Spleen (tissue), 13 donors: ENCODE measurements at places on chromosomes 4 and X. TPM values are rescaled to one million over a fixed set of nuclear protein-coding genes. Genes with fewer than 3 reads are reported as not detected.

GRCh38 chrX:28590396-28590795 is 3.1 kb downstream of the IL1RAPL1 start:
- no peaks in the 10 kb centered on the region for H3K36me3 ChIP-seq
- no peak overlapping the region for H3K27ac ChIP-seq
- DNase-seq, result no peak
- no peaks in the 10 kb centered on the region for H3K27me3 ChIP-seq
- no peaks in the 10 kb centered on the region for H3K4me1 ChIP-seq

- H3K36me3 ChIP-seq, result no peaks in the 10 kb centered on the region
- DNase-seq, result no peak
- H3K4me3 ChIP-seq, result no peak overlapping the region
Measured at GRCh38 chrX:40440866-40441265, 139.9 kb upstream of the ATP6AP2 start.

DNA sequence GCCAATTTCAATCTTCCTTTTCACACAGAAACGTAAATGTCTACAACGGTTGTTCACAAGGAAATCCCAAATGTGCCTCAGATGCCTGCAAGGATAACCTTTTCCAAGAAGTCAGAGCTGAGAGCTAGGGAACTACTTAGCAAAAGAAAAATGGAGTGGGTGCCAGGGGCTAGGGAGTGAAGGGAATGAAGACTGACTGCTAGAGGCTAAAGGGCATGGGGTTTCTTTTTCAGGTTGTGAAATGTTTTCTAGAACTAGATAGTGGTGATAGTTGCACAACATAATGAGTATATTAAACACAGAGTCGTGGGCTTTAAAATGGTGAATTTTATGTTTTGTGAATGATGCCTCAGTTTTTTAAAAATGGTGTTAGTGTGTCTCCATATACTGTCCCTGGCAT is 53.4 kb downstream of the CD99L2 start:
- H3K4me1 ChIP-seq, result peaks cover 11% of the 10 kb centered on the region
- no peak overlapping the region for H3K4me3 ChIP-seq
- H3K27ac ChIP-seq, result no peak overlapping the region
- H3K27me3 ChIP-seq, result no peaks in the 10 kb centered on the region

DNA sequence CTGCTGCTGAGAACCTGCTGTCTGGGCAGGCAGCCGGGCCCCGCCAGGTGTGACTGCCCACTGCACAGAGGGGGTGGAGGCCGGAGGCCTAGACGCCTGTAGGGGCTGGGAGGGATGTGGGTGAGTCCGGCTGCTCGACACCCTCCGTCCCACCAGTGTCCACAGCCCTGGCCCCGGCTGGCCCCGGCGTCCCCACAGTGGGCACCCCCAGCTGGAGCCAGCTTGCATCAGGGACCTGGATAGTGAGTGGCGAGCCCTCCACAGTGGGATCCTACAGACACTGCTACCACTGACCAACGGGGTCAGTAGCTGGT is 34.7 kb upstream of the SPON2 start:
- H3K27ac ChIP-seq, result no peak overlapping the region
- H3K4me3 ChIP-seq, result no peak overlapping the region
- peaks cover 27% of the 10 kb centered on the region for H3K4me1 ChIP-seq
- H3K27me3 ChIP-seq, result no peaks in the 10 kb centered on the region
- H3K36me3 ChIP-seq, result peaks cover 16% of the 10 kb centered on the region
- no peak for DNase-seq

- H3K27ac ChIP-seq, result no peak overlapping the region
- no peaks in the 10 kb centered on the region for H3K4me1 ChIP-seq
- no peaks in the 10 kb centered on the region for H3K36me3 ChIP-seq
- DNase-seq, result no peak
Measured at GRCh38 chr4:26426892-26427291, 63.4 kb downstream of the CCKAR start.

DNA sequence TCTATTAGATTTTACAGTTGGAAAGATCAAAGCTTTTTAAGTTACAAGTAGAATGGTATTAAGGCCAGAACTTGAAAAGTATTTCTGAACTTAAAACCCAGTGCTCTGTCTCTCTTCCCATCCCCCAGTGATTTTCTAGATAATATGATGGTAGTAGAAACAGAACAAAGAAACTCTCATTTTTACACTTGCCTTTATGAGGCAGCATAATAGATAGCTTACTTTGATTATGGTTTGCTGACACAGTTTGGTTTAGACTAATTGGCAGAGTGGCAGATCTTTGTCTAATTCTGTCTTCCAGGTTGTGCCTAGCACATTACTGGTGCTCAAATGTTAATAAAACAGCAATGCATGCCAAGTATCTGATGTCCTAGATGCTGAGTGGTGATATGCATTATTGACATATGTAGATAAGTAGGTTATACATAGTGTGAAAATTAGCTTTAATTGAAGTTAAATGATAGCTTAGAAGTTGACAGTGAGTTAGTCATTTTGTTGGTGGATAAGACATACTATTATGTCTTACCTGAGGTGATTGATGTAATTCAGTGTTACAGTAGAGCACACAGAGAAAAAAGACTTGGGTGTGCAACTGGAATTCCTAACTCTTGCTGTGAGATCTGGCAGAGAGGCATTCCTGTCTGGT is 4.3 kb upstream of the RAPGEF2 start:
- DNase-seq, result no peak
- H3K27me3 ChIP-seq, result no peaks in the 10 kb centered on the region
- H3K4me3 ChIP-seq, result no peak overlapping the region
- H3K36me3 ChIP-seq, result no peaks in the 10 kb centered on the region
- peaks cover 7% of the 10 kb centered on the region for H3K4me1 ChIP-seq

DNA sequence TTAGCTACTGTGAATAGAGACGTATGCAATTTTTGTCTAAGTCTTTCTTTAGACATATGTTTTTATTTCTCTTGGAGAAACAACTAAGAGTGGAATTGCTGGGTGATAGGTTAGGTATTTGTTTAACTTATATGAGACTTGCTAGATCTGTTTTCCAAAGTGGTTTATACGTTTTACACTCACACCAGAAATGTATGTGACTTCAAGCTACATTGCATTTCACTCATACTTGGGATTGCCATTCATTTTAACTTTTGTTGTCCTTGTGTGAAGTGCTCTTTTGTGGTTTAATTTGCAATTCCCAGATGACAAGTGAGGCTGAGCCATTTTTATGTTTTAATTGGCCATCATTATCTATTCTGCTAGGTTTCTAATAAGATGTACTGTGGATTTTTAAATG is 817.2 kb downstream of the GLUD2 start:
- no peak for DNase-seq
- no peaks in the 10 kb centered on the region for H3K4me1 ChIP-seq
- H3K36me3 ChIP-seq, result no peaks in the 10 kb centered on the region
- no peak overlapping the region for H3K27ac ChIP-seq
- H3K27me3 ChIP-seq, result no peaks in the 10 kb centered on the region

- no peak for DNase-seq
- H3K4me1 ChIP-seq, result peaks cover 5% of the 10 kb centered on the region
- no peak overlapping the region for H3K27ac ChIP-seq
- no peaks in the 10 kb centered on the region for H3K27me3 ChIP-seq
Measured at GRCh38 chr4:98682719-98683118, 24.3 kb upstream of the TSPAN5 start.

DNA sequence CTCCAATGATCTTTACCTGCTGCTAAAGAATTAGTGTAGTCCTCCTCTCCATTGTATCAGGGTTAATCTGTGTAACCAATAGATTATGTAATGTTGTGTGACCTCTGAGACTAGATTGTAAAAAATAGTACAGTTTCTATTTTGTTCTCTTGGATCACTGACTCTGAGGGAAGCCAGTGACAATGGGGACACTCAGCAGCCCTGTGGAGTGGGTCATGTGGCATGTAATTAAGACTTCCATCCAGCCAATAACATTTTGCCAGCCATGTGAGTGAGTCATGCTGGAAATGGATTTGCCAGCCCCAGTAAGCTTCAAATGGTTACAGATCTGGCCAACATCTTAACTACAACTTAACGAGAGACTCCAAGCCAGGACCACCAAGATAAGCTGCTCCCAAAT is 332.3 kb downstream of the PTTG2 start:
- H3K4me3 ChIP-seq, result no peak overlapping the region
- no peak overlapping the region for H3K27ac ChIP-seq
- H3K36me3 ChIP-seq, result no peaks in the 10 kb centered on the region
- no peaks in the 10 kb centered on the region for H3K4me1 ChIP-seq
- no peak for DNase-seq

- H3K36me3 ChIP-seq, result no peaks in the 10 kb centered on the region
- DNase-seq, result no peak
- no peaks in the 10 kb centered on the region for H3K27me3 ChIP-seq
- no peak overlapping the region for H3K27ac ChIP-seq
- H3K4me1 ChIP-seq, result no peaks in the 10 kb centered on the region
Measured at GRCh38 chr4:125101719-125102118, 213.0 kb upstream of the FAT4 start.

- peaks cover 17% of the 10 kb centered on the region for H3K27me3 ChIP-seq
- no peak overlapping the region for H3K4me3 ChIP-seq
- H3K27ac ChIP-seq, result no peak overlapping the region
- DNase-seq, result no peak
Measured at GRCh38 chr4:61195101-61195500, 5.0 kb upstream of the ADGRL3 start.

DNA sequence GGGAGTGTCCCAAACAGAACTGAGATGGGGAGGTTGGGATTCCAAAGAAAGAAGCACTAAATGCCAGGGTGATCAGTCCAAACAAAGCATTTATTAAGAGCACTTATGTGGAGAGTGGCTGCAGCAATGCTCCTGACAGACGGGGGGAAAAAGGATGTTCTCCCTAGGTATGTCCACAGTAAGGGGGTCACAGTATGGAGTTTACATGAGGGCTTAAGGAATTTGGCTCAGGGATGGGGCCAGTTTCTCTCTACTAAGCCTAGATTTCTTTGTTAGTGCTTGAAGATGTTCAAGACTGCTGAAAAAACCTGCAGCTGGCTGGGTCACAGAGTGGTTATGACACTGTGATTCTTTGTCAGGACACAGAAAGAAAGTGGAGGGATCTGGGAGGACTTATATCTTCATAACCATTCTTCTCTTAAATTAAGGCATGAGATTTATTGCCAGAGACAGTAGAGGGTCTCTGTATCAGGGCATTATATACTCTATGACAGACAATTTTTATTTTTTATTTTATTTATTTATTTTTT is 1468.0 kb downstream of the C4orf33 start:
- DNase-seq, result no peak
- H3K4me1 ChIP-seq, result no peaks in the 10 kb centered on the region
- no peak overlapping the region for H3K27ac ChIP-seq
- H3K27me3 ChIP-seq, result no peaks in the 10 kb centered on the region
- no peaks in the 10 kb centered on the region for H3K36me3 ChIP-seq

DNA sequence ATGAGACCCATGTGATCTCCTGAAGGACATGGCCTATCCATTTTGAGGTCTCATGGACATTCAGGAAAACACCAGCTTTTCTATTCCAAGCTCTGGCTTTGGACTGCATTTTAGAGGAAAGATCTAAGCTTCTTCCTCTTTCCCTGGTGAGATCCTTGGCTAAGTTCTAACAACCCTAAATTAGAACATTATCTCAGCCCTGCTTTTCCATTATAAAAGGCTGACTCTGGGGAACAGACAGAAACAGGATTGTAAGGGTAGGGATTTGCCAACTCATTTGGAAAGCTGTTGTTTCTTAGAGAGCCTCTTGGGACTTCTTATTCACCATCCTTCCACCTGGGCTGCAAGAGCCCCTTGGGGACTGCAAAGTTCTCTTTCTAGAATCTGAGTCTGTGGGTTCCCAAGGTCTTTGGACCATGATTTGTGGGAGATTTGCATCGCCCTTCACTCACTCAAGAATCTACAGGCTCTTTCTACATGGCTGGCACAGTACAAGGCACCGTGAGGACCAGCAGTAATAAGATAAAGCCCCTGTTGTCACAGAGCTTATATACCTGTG is 146.9 kb downstream of the FNIP2 start:
- no peak overlapping the region for H3K27ac ChIP-seq
- H3K27me3 ChIP-seq, result no peaks in the 10 kb centered on the region
- no peaks in the 10 kb centered on the region for H3K4me1 ChIP-seq

DNA sequence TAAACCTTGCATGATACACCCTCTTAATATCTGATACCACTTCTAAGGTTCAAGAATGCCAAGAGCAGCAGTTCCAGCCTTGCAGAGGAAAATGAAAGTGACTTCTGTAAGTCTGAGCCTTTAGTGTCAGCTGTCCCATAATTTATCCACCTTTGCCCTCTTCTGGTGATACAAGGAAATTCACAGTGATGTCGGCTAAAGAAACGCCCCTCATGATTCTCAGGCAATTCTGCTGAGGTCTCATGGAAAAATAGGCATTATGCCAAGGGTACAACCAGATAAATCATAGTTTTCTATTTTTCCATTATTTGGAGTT is 172.2 kb upstream of the CXCL13 start:
- H3K27ac ChIP-seq, result no peak overlapping the region
- peaks cover 7% of the 10 kb centered on the region for H3K4me1 ChIP-seq
- H3K4me3 ChIP-seq, result no peak overlapping the region

DNA sequence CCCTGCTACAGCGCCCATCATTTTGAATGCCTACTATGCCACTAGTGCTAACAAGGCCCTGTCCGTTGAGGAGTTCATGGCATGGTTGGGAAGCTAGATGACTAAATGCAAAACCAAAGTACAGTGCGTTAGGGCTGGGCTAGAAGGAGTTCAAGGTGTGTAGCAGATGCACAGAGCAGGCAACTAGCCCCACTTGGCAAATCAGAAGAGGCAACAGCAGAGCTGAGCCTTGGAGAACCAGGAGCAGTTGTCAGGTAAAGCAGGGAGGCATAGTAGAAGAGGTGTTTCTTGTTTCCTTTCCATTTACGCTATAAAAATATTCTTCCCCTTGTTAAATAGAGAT is 146.6 kb upstream of the CPEB2 start:
- no peak for DNase-seq
- H3K27me3 ChIP-seq, result no peaks in the 10 kb centered on the region
- no peak overlapping the region for H3K4me3 ChIP-seq
- H3K4me1 ChIP-seq, result no peaks in the 10 kb centered on the region
- no peak overlapping the region for H3K27ac ChIP-seq
- no peaks in the 10 kb centered on the region for H3K36me3 ChIP-seq

- H3K4me1 ChIP-seq, result peaks cover 3% of the 10 kb centered on the region
- DNase-seq, result peak; percentile 11
- no peaks in the 10 kb centered on the region for H3K36me3 ChIP-seq
Measured at GRCh38 chr4:6476893-6477292, 4.5 kb upstream of the PPP2R2C start.

- no peak overlapping the region for H3K27ac ChIP-seq
- no peak overlapping the region for H3K4me3 ChIP-seq
- H3K4me1 ChIP-seq, result peaks cover 32% of the 10 kb centered on the region
- H3K27me3 ChIP-seq, result no peaks in the 10 kb centered on the region
- H3K36me3 ChIP-seq, result no peaks in the 10 kb centered on the region
Measured at GRCh38 chr4:70747874-70748273, 26.1 kb downstream of the RUFY3 start.

GAGE13 gene
- total RNA-seq, result not detected

XPNPEP2 gene
- 0.26 TPM for total RNA-seq

ANOS1 gene
- total RNA-seq, result 3.9 TPM

TBC1D19 gene
- 10.7 TPM for total RNA-seq

ZMAT1 gene
- 10.8 TPM for total RNA-seq
